NCI-H446 (cell line): ENCODE measurements at places on chromosomes 12 and 14.

- no peak for DNase-seq
These were observed 225.5 kb downstream of the EPS8 start for GRCh38 chr12:15563663-15564062.

- no peak for DNase-seq
These were observed 26.1 kb upstream of the GZMB start for GRCh38 chr14:24659916-24660570.

- DNase-seq, result no peak
These were observed 48.5 kb upstream of the OVCH1 start for GRCh38 chr12:29546000-29546399.

- no peak for DNase-seq
These were observed 39.8 kb upstream of the MEG3 start for GRCh38 chr14:100786131-100786530.

- DNase-seq, result no peak
These were observed 95.8 kb downstream of the PRKCH start for GRCh38 chr14:61417141-61417540.

DNA sequence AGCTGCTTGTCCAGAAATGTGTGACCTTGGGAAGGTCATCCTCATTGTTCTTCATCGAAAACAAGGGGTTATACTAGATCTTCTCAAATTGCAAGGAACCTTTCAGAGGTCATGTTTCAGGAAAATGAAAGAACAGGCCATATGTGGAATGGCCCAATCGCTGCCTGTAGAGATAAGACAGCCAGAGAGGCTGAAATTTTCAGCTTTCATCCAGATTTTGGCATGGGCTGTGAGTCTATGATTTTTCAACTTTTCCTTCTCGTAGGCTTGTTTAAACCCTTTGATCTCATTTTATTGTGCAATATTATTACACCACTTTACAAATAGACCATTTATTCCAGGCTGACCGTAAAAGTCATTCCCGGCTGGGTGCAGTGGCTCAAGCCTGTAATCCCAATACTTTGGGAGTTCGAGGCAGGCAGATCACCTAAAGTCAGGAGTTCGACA lies 17.1 kb upstream of the ATXN2 start:
- DNase-seq, result no peak

DNA sequence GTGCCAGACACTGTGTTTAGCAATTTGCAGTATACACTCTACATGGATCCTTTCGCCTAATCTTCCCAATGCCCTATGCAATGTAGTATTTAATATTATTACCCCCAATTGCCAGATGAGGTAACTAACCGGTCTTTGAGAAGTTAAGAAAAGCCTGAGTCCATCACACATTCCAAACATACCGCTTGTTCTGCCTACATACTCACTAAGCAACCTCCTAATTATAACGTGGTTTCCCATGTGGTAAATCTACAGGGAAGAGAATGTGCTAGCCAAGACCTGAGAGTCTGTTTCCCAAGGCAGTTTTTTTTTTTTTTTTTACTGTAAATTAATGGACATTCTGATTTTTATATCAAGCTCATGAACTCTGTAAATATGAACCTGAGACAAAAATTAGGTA lies 37.2 kb downstream of the ATP2B1 start:
- no peak for DNase-seq

DNA sequence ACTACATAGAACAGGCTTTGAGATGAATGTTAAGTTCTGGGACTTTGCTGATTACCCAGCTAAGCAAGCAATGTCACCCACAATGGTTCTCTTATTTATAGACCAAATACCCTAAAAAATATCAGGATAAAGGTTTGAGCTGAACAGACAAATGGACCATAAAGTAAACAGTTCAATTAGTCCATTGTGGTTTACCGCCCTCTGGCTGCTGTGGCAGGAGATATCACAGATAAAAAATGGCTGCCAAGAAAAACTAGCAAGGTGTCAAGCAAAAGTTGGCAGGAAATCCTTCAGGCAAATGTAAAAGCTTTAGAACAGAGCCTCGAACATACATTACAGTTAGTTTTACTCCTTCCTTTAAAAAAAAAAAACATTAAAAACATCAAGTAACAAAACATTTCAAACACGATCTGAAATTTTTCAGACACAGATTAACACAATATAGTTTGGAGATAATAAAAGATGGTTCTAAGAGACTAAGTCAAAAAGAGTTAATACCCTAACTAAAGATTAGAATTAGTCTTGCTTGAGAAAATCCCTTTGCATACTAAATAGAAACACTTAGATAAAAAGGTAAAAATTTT lies 41.3 kb downstream of the MED13L start:
- DNase-seq, result peak; percentile 74

DNA sequence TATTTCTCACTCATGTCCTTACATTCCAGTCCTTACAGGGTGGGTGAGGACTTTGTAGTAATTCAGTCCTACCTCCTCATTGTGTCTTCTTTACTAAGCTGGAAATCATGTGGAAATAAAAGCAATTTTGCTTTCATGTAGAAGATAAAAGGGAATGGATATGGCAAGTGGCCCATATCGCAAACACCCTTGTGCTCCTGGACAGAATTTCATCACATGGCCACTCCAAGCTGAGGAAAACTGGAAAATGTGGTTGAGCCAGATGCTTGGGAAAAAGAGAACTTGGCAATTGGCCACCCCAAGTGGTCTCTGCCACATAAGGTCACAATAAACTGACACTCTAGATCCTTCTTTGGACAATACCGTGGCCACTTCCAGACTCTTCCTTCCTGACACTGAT lies 64.2 kb upstream of the IFNG-AS1 start:
- no peak for DNase-seq

DNA sequence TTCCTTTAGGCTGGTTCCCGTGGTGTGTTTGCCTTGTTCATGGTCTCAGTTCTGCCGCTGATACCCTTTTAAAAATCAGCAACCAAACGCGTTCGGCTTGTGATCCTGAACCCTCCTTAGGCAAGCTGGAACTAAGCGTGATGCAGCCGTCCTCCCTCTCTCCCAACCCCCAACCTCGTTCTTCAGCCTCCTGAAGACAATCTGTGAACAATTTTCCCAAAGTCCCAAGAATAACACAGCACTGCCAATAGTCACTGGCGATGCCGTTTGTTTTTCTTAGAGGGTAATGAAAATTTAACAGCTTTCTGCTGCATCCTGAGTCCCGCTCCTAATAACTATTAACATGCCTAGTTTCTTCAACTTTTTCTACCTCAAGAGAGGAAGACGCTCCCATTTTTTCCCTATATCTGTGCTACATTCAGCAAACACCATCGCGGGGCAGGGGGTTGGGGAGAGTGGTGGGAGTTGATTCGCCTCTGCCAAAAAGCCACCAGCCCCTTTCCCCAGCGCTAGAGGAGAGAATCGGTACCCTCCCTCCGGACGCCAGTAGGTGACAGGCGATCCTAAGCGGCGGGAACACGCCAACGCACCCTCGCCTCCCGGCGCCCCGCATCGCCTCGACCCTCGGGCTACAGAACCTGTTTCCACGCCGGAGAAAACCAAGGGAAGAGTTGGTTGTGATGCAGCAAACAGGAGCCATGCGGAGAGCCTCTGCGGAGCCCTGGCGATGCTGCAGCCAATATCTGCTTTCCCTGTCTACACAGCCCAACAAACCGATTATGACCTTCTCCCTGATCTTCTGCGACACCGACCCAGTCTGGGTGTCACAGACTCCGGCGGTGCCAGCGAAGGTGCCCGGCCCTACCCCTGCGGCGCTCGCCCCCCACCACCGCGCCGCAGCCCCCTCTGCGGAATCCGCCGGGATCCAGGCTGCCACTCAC lies 752 bp downstream of the PRICKLE1 start:
- DNase-seq, result peak; percentile 64

DNA sequence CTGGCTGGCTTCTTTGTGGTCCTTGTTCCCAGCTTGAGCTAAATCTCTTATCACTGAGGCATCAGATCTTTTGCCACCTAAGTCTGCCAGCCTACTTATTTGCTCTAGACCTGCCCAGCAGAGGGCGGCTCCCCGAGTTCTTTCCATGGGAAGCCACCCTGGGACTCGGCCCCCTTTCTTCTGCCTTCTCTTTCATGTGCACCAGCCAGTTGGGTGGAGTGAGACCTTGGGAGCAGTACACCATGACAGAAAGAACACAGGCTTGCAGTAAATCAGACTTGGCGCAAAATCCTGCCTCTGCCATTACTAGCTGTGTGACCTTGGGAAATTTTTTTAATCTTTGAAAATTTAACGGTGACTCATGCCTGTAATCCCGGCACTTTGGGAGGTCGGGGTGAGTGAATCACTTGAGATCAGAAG lies 7.4 kb downstream of the SMAGP start:
- DNase-seq, result no peak

DNA sequence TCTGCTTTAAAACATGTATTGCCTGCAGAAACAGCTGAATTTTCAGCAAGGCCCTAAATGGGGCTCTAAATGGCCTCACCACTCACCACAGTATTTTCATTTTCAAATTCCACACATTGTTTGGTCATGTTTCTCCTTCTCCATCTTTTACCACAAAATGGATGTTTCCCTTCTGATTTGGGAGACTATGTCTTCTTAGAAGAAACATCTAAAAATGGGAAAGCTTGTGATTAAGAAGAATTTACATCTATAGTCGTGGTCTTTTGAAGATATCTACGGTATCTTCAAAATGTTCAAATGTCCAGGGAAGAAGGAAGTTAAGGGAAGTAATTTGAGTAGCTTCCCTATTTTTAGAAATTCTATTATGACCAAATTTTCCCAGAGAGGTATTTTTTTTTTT lies 20.7 kb upstream of the TUBA1C start:
- no peak for DNase-seq

DNA sequence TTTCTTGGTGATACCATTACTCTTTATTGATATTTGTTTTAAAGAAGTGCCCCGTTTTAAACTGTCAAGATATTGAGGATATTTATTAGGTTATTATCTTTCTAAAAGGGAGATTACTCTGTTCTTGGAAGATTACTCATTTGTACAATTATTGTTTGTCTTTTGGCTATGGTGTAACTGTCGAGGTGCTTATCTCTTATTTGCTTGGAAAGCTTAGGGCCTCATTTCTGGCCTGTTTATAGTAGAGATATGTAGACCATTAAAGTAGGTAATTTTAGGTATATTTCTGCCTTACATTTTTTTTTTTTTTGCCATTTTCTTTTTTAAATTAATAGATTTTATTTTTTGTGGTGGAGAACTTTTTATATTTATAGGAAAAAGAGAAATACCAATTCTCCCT lies 74.2 kb downstream of the KTN1 start:
- DNase-seq, result no peak

GRCh38 chr12:91973813-91974212 lies 171.8 kb downstream of the BTG1 start:
- DNase-seq, result no peak

DNA sequence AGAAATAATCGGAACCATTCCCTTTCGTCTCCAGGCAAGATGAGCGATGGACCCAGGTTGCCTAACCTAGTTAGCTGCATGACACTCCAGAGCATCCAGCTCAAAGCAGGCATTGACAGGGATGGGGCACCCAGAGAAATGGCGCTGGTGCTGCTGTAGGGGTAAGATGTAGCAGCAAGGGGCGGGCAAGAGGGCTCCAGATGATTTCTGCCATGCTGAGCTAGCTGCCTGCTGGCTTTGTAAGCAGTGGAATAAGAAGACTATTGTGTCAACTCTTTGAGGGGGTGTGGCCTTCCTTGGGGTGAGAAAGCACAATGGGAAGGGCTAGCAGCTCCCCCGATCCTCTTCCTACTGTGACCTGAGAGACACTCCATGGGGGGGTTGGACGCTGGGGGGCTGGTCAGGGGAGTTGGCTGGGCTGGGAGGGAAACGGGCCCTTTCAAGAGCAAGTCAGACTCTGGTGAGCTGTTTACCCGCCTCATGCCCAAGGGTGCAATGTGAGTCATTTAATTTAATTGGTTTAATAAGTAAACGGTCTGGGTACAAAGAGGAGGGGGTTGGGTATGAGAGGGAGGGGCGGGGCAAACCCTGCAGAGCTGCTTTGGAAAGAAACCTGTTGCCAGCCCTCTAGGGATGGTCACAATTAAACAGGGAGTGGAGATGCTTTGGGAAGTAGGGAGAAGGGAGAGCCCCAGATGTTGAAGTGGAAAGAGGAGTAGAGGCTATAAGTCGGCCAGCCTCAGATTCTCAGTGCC lies 50.5 kb downstream of the B4GALNT3 start:
- DNase-seq, result no peak

GRCh38 chr12:576615-577110 lies 86.6 kb downstream of the NINJ2 start:
- DNase-seq, result no peak

DNA sequence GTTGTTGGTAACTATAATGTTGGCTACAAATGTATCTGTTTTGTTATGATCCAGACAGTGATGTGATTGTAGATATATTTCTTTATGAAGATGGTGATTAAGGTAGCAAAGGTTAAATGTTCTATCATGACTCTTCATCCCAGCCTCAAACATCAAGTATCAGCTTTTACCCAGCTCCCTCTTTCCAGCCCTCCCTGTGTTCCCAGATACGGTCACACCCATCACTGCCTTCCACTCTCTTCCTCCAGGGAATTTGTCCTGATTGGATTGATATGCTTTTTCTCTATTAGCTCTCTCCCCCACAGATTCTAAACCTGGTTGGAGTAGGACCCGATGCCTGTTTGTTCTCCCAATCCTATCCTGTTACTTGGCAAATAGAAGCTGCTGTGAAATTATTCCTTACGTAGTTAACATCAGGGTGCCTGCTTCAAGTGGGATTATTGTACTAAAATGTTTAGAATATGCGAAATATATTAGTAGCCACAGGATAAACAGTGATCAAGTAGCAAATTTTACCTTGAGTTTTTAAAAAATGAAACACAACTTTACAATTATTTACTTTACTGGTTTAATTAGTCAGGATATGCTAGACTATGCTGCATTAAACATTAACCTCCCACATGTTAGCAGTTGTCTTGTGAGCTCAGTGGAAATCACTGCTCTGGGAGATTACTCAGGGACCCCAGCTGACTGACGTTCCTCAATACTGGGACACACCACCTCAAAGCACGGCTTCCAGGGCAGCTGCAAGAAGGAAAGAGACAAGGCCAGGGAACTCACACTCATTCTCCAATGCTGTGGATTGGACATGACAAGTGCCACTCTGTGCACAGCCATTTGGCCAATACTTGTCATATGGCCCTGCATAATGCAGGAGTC lies 165.3 kb downstream of the ALX1 start:
- no peak for DNase-seq

GRCh38 chr12:46549527-46550265 lies 177.1 kb upstream of the SLC38A2 start:
- no peak for DNase-seq

- no peak for DNase-seq
These were observed 19.3 kb downstream of the SLC25A3 start for GRCh38 chr12:98612696-98613334.

DNA sequence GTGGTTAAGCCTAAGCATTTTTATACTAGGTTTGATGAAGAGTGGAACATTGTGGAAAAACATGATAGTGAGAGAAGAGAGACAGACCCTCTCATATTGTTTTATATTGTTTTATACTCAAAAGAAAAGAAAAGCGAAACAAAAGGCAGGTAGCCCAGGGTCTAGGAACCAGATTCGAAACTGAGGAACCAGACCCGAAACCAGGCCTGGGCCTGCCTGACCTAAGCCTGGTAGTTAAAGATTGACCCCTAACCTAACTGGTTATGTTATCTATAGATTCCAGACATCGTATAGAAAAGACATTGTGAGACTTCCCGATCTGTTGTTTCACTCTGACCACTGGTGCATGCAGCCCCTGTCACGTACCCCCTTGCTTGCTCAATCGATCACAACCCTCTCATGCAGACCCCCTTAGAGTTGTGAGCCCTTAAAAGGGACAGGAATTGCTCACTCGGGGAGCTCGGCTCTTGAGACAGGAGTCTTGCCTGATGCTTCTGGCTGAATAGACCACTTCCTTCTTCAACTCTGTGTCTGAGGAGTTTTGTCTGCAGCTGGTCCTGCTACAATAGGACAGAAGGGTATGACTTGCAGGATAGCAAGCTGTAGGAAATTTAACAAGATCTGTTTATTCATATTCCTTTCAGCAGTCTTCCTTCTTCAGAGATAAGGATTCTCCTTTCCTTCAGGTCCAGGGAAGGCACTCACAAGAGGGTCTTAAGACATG lies 147.1 kb upstream of the PLEKHA5 start:
- DNase-seq, result no peak
